Uterus (tissue), 4 donors: ENCODE measurements at places on chromosomes 2 and 18. TPM values are rescaled to one million over a fixed set of nuclear protein-coding genes. Genes with fewer than 3 reads are reported as not detected.

- H3K36me3 ChIP-seq = no peaks in the 10 kb centered on the region
- no peak for DNase-seq
- no peaks in the 10 kb centered on the region for H3K27me3 ChIP-seq
- no peaks in the 10 kb centered on the region for H3K4me1 ChIP-seq
These were observed 272.1 kb upstream of the RND3 start for GRCh38 chr2:150759531-150759930.

- no peaks in the 10 kb centered on the region for H3K36me3 ChIP-seq
- peak overlapping the region; percentile 82 for H3K27ac ChIP-seq
- no peaks in the 10 kb centered on the region for H3K27me3 ChIP-seq
- no peak for DNase-seq
These were observed 51.3 kb downstream of the ZNF532 start for GRCh38 chr18:58915995-58916394.

DNA sequence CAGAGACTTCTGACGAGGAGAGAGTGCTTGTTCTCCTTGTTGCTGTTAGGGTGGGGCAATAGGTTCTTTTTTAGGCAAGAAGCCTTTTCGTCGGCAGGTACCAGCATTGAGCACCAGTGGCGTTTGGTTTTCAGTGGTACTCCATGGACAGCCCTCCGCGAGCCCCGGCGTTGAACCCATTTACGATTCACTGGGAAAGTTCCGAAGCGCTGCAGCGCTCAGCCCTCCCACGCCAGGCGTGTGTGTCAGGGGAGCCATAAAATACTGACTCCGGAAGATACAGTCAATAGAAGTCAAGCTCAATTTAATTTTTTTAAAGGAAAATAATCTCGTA lies 494 bp upstream of the ROCK1 start:
- H3K36me3 ChIP-seq = no peaks in the 10 kb centered on the region
- H3K27ac ChIP-seq = peak overlapping the region; percentile 97
- peak overlapping the region; percentile 96 for H3K4me3 ChIP-seq
- peaks cover 6% of the 10 kb centered on the region for H3K4me1 ChIP-seq
- no peaks in the 10 kb centered on the region for H3K27me3 ChIP-seq

The DYNAP gene
- not detected for total RNA-seq

The SPATA3 gene
- not detected for total RNA-seq

The CFAP221 gene
- total RNA-seq = 0.51 TPM
